ENCODE measurements at places on chromosomes 7 and 10. TPM values are rescaled to one million over a fixed set of nuclear protein-coding genes. Genes with fewer than 3 reads are reported as not detected.

- H3K36me3 ChIP-seq: no peaks in the 10 kb centered on the region
- no peak for DNase-seq
- no peak overlapping the region for H3K27ac ChIP-seq
- no peak overlapping the region for H3K4me3 ChIP-seq
Observed at GRCh38 chr10:130360826-130361311, 224.7 kb downstream of the GLRX3 start.

DNA sequence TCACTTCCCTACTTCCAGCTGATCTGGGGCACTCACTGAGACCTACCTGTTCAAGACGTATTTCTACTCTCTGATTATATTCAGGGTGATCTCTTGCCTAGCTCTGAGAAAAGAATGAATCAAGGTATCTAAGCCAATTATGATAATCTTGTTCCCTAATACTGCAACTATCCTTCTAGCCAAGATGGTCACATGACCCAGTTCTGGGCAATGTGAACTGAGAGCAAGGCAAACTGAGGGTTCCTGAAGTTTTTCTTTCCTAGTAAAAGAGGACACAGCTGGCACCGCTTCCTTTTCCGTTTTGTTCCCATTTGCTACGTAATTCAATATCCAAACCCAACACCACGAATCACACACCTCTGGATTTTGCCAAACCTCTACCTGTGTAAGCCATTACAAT lies 5.9 kb upstream of the GPAM start:
- no peaks in the 10 kb centered on the region for H3K4me1 ChIP-seq
- H3K36me3 ChIP-seq: no peaks in the 10 kb centered on the region
- H3K27ac ChIP-seq: no peak overlapping the region

DNA sequence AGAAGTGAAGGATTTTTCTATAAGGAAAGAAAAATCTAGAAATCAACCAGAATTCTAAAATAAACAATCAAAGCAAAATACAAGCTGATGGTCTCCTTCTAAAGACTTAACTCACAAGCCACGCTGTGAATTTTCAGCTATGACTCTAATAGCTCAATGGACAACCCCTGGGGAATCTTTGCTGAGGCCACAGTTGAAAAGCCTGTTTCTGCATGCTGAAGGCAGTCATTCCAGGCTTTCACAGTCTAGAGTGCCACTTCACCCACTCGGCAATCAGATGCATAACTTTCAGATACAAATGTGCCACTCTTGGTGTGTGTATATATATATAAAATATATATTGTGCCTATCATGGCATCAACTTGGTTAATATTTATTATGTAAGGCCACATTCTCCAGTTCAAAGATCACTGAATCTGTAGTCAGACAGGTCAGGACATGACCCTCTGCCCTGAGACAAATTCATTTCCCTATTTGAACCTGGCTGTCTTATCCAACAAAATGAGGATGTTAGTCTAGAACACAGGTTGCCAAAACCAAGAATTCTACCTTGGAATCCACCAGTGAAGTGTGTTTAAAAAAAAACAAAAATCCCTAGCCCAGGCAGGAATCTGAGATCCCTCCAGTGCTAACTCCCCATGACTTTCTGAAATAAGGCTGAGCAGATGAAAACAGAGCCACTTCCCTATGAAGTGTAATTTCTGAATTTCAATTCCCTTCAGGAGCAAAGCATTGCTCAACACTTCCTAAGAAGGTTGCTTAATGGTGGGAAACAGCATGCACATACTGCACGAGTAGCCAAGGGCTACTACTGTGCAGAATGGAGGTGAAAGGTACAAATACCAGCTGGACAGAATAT lies 9.9 kb downstream of the LIPA start:
- no peaks in the 10 kb centered on the region for H3K4me1 ChIP-seq
- no peak overlapping the region for H3K27ac ChIP-seq
- H3K36me3 ChIP-seq: peaks cover 13% of the 10 kb centered on the region
- no peaks in the 10 kb centered on the region for H3K27me3 ChIP-seq

GPC2 gene
- 2.3 TPM for total RNA-seq

BTBD16 gene
- not detected for total RNA-seq
